ENCODE measurements at places on chromosomes 2 and 18. TPM values are rescaled to one million over a fixed set of nuclear protein-coding genes. Genes with fewer than 3 reads are reported as not detected.

Gene CD8B
- total RNA-seq: not detected

Gene SMAD7
- total RNA-seq: 9.4 TPM

Gene SPIRE1
- total RNA-seq: 12.2 TPM

Gene CXCR4
- total RNA-seq: 31.8 TPM

Gene PLCL1
- total RNA-seq: 13.1 TPM

Gene FAM136A
- total RNA-seq: 77.3 TPM

Data from motor neuron (in vitro differentiated cells).